ENCODE measurements at places on chromosomes 5 and 9. TPM values are rescaled to one million over a fixed set of nuclear protein-coding genes. Genes with fewer than 3 reads are reported as not detected.

The RGS7BP gene
- total RNA-seq: not detected

The TLX3 gene
- total RNA-seq: not detected

The ANKDD1B gene
- not detected for total RNA-seq

The GADD45G gene
- 0.51 TPM for total RNA-seq

The GGTA1 gene
- not detected for total RNA-seq

The CNTNAP3B gene
- total RNA-seq: 17.5 TPM

The KIAA1958 gene
- 2.4 TPM for total RNA-seq

The GALNT12 gene
- total RNA-seq: 2.9 TPM

The PCDHB13 gene
- 0.05 TPM for total RNA-seq

The FAM200C gene
- 2.2 TPM for total RNA-seq

The C5orf52 gene
- not detected for total RNA-seq

The SLC22A4 gene
- 5.5 TPM for total RNA-seq

The MTX3 gene
- 6.0 TPM for total RNA-seq

The OR1N1 gene
- not detected for total RNA-seq

The SLC24A2 gene
- total RNA-seq: not detected

The KIF12 gene
- total RNA-seq: 2.1 TPM

The ZBTB26 gene
- total RNA-seq: 1.9 TPM

The GFI1B gene
- total RNA-seq: 0.17 TPM

The SPINK6 gene
- 0.45 TPM for total RNA-seq

The PCBD2 gene
- 10.6 TPM for total RNA-seq

The PRDM9 gene
- total RNA-seq: not detected

The ADGRD2 gene
- not detected for total RNA-seq

The TTC16 gene
- total RNA-seq: not detected

The HDHD3 gene
- 21.1 TPM for total RNA-seq

The SOX30 gene
- total RNA-seq: not detected

The IFNA13 gene
- not detected for total RNA-seq

The DMRT3 gene
- not detected for total RNA-seq

The RASEF gene
- 8.1 TPM for total RNA-seq

The TRPM6 gene
- total RNA-seq: 1.9 TPM

The NRG2 gene
- total RNA-seq: 2.0 TPM

The NRARP gene
- total RNA-seq: 4.3 TPM

The STPG3 gene
- not detected for total RNA-seq

The RETREG1 gene
- 3.3 TPM for total RNA-seq

The C1QTNF2 gene
- total RNA-seq: 0.08 TPM

The PRRX2 gene
- total RNA-seq: 9.5 TPM
